ENCODE measurements at places on chromosomes 4 and X.

DNA sequence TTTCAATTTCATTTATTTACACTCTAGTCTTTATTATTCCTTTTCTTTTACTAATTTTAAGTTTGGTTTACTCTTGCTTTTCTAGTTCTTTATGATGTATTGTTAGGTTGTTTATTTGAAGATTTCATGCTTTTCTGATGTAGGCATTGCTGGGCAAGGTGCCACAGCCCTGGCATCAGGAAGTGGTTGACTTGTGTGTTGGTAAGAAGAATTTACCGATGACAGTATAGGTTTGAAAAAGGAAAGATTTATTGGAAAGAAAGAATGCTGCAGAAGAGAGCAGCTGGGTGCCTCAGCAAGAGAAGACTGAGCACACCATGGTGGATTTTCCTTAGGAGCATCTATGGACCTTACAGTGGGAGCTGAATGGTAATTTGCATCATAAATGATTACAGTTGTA is 153.2 kb downstream of the KLF8 start:
- no peak for DNase-seq

- no peak for DNase-seq
Observed at GRCh38 chr4:113145519-113146291, 96.3 kb downstream of the ANK2 start.

DNA sequence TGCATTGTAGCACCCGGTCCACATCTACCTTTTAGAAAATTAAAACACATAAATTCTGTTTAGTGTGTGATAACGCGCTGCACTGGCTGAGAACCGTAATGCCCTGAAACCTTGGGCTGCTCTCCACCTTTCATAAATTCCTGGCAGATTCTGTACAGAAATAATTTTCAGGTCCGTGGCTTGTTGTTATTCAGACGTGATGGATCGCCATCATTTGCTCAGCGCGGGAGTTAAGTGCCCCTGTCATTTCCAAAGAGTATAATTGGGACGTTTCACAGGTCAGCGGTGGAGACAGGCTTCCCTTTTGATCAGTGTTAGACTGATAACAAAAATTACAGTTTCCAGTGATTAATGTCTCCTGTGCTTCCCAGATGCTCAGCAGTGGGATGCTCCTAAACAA is 16.5 kb downstream of the UVSSA start:
- no peak for DNase-seq

DNA sequence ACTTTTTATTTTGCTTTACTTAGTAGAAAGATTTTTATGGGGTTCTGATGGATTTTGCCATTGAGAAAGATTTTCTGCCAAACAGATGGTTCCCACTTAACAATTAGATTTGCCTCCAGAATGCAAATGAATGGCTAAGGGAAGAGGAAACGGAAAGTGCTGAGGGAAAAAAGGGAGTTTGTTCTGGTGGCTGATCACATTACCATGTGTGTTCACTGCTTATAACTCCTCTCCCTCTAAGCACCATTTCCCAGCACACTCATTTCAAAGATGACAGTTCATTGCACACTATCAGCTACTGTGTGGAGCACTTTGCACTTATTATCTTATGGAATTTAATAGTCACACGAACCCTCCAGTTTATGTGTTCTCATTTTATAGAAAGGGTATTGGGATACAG is 68.0 kb upstream of the GRID2 start:
- DNase-seq, result no peak

DNA sequence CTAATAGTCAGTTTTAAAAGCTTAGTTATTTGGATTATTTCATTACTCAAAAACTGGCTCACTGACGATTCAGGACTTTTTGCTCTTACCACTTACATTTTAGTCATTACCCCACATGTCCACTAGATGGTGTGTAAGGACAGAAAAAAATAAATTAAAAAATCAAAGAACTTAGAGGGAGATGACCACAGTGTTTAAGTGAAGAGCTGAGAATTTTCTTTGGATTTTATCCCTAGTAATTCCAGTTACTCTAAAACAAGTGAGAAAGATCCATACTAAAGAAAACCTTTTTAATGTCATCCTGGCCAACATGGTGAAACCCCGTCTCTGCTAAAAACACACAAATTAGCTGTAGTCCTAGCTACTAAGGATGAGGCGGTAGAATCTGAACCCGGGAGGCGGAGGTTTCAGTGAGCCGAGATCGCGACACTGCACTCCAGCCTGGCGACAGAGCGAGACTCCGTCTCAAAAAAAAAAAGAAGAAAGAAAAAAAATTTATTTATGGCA is 26.4 kb upstream of the TMPRSS11B start:
- no peak for DNase-seq

DNA sequence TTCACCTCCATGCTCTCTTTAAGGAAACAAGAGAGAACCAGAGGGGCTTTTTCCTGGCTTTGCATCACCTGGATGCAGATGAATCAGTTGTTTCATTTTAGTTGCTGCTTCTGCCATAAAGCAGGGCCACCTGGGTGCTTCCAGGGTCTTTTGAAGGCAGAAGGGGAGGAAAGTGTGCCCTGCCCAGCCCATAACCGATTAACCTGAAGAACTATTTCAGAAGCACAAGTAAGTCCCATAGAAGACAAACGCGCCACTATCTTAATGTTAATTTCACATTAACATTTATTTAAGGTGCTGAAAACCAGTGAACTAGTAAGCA is 32.1 kb downstream of the IRF2 start:
- no peak for DNase-seq

DNA sequence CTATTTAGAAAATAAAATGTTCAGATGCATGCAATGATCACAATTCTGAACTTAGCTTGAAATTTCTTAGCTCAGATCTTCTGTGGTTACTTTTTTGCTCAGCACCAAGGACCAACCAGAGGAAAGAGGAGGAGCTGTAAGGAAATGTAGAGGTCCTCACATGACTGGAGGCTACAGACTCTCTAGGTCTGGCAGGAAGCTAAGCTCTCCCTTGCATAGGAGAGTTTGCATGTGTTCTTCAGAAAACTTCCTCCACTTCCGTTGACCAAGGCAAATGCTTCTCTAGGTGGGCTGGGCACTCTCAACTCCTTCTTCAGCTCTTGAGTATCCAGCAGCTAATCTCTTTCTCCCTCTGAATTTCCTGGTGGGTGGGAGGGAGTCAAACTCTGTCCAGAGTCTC is 119.6 kb downstream of the BTC start:
- no peak for DNase-seq

DNA sequence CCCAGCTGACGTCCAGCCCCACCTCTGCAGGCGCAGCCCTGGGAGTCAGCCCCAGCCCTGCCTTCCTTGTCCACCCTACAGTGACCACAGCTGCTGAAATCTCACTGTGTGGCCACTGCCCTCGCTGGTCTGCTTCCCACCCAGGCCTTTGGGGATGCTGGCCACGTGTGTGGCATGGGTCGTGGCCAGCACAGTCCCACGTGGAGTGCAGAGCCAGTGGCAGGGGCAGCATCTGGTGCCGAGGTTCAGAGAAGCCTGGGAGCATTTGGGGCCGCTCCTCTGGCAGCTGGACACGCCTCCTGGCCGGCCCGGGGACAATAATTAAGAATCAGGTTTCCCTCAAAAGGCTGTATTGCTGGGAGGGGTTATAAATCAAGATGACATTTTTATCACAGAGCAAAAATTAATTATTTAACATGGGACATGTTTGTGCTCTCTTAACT is 92.1 kb downstream of the HMX1 start:
- DNase-seq, result no peak

GRCh38 chr4:94880956-94881355 is 123.2 kb downstream of the BMPR1B start:
- no peak for DNase-seq

GRCh38 chr4:7214359-7214758 is 22.0 kb downstream of the SORCS2 start:
- DNase-seq, result no peak

GRCh38 chr4:36056136-36056535 is 188.2 kb downstream of the ARAP2 start:
- no peak for DNase-seq

GRCh38 chr4:18882468-18882867 is 860.9 kb upstream of the LCORL start:
- no peak for DNase-seq

All from D721Med (cell line).